GM12878 (cell line): ENCODE measurements at places on chromosomes 16 and 17.

GRCh38 chr17:76845541-76846017, 22.6 kb upstream of the MGAT5B start:
- no peak for DNase-seq
- H3K27me3 ChIP-seq = peaks cover 10% of the 10 kb centered on the region
- H3K4me1 ChIP-seq = no peaks in the 10 kb centered on the region
- H3K36me3 ChIP-seq = no peaks in the 10 kb centered on the region
- no peak overlapping the region for H3K4me3 ChIP-seq
- H3K27ac ChIP-seq = no peak overlapping the region

DNA sequence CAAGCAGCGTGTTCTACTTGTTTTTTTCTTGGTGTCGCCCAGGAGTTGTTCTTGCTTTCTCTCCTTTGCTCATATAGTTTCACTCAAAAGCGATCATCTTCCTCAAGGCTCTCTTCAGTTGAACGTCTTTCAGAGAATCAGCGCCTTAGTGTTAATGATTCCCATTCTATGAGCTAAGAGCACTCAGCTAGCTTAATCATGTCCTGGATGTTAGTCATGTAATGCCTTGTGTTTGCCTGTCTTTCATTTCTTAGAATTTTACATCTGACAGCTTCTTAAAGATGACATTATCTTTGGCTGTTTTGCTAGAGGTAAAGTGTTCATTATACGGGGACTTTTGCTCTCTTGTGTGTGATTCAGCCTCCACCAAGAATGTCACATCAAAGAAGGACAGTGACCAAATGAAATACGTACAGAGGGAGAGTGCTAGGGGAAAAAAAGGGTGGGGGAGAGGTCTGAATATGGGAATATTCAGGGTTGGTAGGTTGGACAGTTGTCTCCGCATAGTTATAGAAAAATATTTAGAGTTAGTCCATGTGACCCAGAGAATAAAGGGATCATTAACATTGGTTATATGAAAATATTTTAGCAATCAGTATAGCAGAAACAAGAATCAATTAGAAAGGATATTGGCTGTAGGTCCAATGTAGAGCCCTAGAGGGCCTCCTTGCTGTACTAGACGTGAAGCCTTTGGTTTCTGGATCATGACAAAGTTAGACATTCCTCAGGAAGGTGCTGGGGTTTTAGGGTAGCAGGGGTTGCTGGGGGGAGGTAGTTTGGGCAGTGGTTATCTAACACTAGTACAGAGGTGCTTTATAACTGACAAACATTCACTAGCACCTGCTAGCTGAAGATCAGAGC, 31.9 kb upstream of the ANKFN1 start:
- no peaks in the 10 kb centered on the region for H3K4me1 ChIP-seq
- H3K27me3 ChIP-seq = no peaks in the 10 kb centered on the region
- H3K4me3 ChIP-seq = no peak overlapping the region
- no peak for DNase-seq
- H3K27ac ChIP-seq = no peak overlapping the region

DNA sequence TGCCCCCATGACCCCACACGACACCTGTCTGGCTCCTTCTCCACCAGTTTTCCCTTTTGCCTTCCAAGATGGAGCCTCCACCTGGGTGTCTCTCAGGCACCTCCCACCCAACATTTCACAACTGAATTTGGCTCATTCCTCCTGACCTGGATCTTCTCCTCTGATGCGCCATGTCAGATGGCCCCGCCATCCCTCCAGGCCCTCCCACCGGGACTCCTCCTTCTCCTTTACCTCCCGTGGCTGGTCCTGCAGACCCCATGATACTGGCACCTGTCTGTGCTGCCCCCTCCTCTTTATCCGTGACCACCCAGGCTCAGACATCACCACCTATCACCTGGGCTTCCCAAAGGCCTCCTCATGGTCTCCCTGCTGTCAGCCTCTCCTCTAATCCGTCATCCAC, 4.7 kb downstream of the TRPV3 start:
- H3K4me3 ChIP-seq = no peak overlapping the region
- peaks cover 17% of the 10 kb centered on the region for H3K4me1 ChIP-seq
- no peaks in the 10 kb centered on the region for H3K27me3 ChIP-seq
- no peak for DNase-seq
- H3K36me3 ChIP-seq = no peaks in the 10 kb centered on the region

DNA sequence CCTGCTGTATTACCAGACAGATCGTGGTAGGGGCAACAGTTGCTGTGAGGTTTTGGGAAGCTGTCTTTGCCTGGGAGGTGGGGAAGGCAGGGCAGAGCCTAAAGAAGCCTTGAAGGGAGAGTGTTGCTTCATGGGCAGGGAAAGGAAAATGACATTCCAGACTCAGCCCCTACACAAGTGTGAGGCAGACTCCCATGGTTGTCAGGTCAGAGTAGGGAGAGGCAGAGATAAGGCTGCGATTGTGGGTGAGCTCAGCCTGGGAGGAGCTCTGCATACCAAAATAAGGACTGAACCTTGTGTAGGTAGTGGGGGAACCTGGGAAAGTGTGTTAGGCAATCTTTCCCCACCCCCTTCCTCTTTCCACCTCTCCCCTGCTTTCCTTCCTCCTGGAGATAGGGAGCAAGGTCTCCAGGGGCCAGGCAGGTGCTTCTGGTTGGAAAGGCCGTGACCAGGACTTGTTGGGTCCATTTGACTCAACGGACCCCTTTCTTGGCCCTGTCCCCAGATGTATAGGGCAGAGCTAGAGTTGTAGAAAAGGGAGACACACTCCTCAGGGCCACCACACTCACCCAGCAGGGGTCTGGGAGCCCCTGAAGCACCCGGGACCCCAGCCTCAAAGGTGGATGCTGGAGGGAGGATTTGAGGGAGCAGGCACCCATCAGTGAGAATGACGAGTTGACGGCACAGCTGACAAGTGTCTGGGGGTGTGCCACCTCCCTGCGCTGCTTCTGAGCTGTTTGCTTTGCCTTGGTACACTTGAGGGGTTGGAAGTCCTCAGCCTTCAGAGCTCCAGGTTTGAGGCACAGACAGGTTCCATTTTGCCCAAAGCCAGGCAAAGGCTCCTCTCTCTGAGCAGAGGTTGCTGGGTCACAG, 18.5 kb upstream of the TOB1 start:
- no peak overlapping the region for H3K27ac ChIP-seq
- DNase-seq = no peak
- H3K4me1 ChIP-seq = peaks cover 3% of the 10 kb centered on the region; the same call in 1 of the 2 replicates
- H3K27me3 ChIP-seq = no peaks in the 10 kb centered on the region

- DNase-seq = no peak
- no peak overlapping the region for H3K27ac ChIP-seq
- H3K27me3 ChIP-seq = no peaks in the 10 kb centered on the region
- H3K36me3 ChIP-seq = no peaks in the 10 kb centered on the region
Measured at GRCh38 chr16:86212706-86213436, 297.5 kb upstream of the FOXF1 start.

DNA sequence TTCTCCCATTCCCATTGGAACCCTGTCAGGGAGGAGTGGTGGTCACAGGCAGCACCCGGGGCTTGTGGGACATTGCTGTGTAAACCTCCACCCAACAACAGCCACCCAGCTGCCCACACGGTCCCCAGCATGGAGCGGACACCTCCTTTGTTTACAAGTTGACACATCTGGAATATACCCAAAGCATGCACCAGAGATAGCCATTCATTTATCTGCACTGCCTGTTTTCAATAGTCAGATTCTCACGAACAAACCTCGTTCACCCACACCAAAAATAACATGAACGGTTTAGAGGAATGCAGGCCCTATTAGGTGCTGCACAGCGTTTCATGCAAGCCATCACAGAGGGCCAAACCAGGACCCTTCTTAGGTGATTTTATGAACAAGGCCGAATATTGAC, 244.8 kb downstream of the FOXL1 start:
- H3K4me1 ChIP-seq = no peaks in the 10 kb centered on the region
- H3K27me3 ChIP-seq = no peaks in the 10 kb centered on the region; the same call in 1 of the 2 replicates
- H3K4me3 ChIP-seq = no peak overlapping the region
- no peak for DNase-seq
- no peak overlapping the region for H3K27ac ChIP-seq

GRCh38 chr16:11323551-11324336, 21.5 kb upstream of the RMI2 start:
- no peaks in the 10 kb centered on the region for H3K27me3 ChIP-seq
- no peak for DNase-seq
- no peaks in the 10 kb centered on the region for H3K36me3 ChIP-seq
